ENCODE measurements at places on chromosomes 16 and 17. TPM values are rescaled to one million over a fixed set of nuclear protein-coding genes. Genes with fewer than 3 reads are reported as not detected.

DNA sequence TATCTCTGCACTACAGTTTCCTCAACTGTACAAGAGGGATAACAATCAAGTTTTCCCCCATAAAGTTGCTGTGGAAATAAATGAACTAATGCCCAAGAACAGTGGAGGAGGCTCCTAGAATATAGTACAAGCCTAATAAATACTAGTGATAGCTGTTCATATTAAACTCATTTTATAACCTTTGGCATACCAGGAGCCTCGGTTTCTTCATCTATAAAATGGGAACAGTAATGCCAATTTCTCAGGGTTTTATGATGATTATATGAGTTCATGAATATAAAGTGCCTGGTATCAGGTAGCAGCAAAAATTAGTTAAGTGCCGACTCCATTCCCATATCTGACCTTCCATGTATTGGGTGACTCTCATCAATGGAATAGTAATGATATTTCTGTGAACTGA is 311.1 kb upstream of the MAF start:
- DNase-seq: no peak

GRCh38 chr16:1545044-1546040 is 11.9 kb downstream of the TMEM204 start:
- DNase-seq: no peak

The FA2H gene
- 10.7 TPM for total RNA-seq

DNA sequence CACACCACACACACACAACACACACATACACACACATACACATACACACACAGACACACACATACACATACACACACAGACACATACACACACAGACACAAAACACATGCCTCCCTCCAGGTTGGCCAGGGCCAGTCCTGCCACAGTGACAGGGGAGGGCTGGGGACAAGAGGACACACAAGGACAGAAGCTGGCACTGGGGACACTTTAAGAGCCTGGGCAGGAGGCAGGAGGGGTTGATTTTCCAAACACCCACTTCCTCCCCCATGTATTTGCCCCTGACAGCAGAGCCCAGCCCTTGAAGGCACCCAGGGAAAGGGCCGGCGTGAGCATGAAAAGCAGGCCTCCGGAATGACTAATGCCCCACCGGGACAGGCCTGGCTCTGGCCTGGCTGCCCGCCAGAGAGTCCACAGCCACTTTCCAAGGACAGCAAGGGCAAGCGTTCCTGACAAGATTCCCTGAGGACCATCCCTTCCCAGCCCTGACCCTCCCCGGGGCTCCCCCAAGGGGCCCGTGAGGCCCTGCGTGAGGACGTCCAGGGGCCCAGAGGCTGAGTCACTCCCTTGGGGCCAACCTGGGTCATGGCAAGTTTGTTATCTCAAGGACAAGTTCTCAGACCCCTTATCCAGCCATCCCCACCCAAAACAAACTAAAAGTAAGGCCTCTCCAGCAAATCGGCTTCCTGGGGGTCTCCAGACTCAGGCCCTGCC is 235.6 kb downstream of the ZNF423 start:
- no peak for DNase-seq

DNA sequence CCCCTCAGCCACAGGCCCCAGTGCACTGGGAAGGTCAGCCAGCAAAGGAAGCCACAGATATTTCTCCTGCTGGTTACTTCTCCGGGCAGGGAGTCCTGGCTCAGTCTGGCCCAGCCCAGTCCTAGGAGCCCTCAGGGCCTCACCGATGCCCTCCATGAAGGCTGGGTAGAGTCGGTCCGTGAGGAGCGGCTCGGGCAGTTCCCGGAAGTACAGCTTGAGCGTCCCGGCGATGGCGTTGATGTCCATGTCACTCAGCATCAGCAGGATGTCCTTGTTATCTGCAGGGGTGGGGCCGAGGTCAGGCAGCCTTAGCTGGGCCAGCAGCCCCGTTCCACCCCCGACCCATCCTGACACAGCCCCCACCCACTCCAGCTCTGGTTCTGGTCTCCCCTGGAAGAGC is 13.7 kb downstream of the TIMM22 start:
- DNase-seq: no peak

GRCh38 chr17:76594690-76595089 is 9.0 kb upstream of the ST6GALNAC2 start:
- DNase-seq: no peak

GRCh38 chr16:10892782-10893318 is 15.8 kb downstream of the CIITA start:
- DNase-seq: no peak

GRCh38 chr17:6912110-6913051 is 80.9 kb upstream of the TEKT1 start:
- no peak for DNase-seq

The HIGD1B gene
- not detected for total RNA-seq

DNA sequence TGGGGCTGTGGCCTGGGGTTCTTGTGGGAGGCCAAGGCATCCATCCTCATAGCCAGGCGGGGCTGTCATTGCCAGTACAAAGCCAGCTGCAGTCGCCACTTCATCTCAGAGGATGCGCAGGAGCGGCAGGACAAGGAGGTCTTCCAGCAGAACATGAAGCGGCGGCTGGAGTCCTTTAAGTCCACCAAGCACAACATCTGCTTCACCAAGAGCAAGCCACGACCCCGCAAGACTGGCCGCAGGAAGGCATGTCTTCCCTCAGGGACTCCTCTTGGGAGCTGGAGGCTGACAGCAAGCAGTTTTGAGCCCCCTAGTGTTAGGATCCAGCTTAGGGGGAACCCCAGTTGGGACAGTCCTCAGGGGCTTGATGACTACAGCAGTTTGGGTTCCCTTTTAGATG is 15.1 kb upstream of the PLEKHG4 start:
- no peak for DNase-seq

The BIRC5 gene
- 192 TPM for total RNA-seq

DNA sequence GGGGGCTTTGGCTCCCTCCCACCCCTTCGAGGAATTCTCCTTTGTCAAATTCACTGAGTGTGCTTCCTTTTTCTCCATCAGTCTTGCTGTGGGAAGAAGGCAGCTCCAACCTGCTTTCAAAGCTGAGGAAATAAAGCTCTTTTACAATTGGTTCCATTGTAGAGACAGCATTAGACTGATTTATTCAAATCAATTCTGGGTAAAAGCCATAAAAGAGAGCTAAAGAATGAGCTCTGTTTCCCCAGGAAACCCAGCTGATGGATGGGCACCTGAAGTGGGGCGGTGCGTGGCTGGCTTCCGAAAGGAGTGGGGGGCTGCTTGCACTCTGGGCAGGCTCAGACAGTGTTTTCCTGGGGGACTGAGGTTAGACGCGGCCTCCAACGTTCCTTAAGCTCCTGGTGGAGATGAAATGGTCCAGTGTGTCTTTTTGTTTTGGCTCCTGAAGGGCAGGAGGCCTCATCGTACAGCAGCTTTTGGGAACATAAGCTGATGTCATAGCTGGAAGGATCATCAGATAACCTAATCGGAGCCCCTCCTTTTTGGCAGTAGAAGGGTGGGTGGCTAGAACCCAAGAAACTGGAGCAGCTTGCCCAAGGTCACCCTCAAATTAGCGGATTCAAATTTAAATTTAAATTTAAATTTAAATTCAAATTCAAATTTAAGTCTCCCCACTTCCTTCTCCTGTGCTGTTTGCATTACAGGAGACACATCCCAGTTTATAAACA is 128.5 kb upstream of the EEF2KMT start:
- no peak for DNase-seq

The CACNG4 gene
- total RNA-seq: not detected

The ABCA10 gene
- not detected for total RNA-seq

GRCh38 chr16:74997042-74997491 is 1.8 kb upstream of the ZNRF1 start:
- no peak for DNase-seq

GRCh38 chr17:73782641-73783381 is 138.6 kb upstream of the SDK2 start:
- no peak for DNase-seq

The POLR2A gene
- total RNA-seq: 10.9 TPM

The SPN gene
- not detected for total RNA-seq

DNA sequence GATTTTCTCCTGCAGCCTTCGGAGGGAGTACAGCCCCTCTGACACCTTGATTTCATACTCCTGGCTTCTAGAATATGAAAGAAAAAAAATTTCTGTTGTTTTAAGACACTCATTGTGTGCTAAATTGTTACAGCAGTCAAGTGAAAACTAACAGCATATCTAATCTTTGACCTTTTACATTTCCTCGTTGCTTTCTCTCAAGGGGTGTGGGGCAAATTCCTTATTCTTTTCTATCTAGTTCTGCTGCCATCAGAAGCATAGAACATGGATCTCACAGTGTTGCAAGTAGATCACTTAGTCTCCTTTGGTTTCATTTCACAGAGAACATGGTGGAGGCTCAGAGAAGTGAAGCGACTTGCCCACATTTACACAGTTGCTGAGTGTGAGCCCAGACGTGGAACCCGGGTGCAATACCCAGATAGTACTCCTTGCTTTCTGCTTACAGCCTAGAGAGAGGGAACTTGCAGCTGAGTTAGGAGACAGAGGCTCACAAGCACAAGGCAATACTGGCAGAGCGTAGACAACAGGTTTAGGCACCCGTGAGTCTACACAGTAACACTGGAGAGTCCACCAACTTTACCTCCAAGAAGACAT is 28.7 kb upstream of the MMD start:
- DNase-seq: no peak

- DNase-seq: no peak
These were observed 16.3 kb upstream of the SALL1 start for GRCh38 chr16:51167170-51167895.

DNA sequence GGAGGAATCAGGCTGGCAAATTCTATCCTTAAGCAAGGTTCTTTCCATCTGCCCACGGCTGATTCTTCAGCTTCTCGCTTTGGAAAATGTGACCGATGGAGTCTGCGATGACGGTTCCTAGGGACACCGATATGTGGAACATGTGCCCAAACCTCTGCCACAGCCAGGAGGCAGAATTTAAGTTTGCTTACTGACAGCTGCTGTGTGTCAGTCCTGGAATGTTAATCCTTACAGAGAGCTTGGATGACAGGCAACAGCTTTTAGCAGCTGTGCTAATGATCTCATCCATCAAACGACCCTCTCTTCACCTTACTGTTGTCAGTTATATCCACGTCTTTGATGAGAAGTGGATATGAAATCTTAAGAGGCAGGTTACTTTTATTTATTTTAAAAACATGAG is 11.4 kb upstream of the MYH13 start:
- DNase-seq: no peak

DNA sequence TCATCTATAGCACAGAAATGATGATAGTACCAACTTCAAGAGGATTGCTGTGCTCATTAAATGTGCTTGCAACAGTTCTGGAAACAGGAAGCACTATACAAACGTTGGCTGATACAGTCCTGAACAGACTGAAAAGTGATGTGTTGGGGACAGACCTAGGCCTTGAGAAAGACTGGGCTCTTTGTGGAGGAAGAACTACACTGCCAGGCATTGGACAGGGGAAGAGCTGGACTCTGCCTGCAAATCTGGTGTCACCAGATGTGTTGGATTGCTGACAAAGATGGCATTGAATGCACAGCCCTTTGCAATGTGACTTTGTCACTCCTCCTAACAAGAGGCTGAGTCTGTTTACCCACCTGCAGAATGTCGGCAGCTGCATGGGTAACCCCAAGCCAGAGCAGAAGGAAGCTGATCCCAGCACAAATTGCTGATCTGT is 12.4 kb upstream of the ST6GALNAC2 start:
- DNase-seq: no peak

The TEKT5 gene
- total RNA-seq: not detected

The GGT6 gene
- total RNA-seq: not detected

DNA sequence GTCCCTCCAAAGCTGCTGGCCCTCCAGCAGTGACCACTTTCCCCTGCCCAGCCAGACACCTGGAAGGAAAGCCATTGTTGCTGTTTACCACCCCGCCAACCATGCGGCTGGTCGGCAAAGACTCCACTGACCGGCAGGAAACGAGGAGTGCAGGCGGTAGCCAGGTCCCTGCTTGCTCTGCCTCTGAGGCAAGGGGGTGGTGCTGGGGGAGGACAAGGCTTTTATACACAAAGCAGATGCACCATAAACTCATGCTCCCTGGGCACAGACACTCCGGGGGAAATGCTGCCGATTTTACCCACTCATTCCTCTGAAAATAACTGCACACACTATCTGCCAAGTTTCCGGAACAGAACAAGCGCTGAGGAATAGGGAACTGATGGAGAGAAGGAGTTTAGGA is 62.8 kb upstream of the GRIN2A start:
- no peak for DNase-seq

Measured in Caki2 (cell line).